ENCODE measurements at places on chromosomes 6 and 20.

GRCh38 chr6:4113649-4114048, 21.7 kb downstream of the ECI2 start:
- no peak for DNase-seq

DNA sequence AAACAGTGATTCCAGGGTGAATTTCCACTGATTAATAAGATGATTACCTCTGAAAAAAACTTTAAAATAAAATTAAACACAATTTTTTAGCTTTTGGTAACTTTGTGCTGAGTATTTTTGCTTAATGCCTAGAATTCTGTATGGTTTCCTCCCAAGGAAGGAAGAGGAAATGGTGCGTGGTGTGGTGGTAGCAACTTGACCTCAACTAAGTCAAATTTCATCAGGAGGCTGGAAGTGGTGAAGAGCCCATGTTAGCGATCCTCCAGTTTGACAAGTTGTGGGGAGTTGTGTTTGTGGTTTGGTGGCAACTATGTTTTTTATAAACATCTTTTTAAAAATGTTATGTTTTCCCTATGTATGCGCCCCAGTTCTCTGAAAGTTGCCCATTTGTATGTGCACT, 5.0 kb upstream of the RTF2 start:
- no peak for DNase-seq

DNA sequence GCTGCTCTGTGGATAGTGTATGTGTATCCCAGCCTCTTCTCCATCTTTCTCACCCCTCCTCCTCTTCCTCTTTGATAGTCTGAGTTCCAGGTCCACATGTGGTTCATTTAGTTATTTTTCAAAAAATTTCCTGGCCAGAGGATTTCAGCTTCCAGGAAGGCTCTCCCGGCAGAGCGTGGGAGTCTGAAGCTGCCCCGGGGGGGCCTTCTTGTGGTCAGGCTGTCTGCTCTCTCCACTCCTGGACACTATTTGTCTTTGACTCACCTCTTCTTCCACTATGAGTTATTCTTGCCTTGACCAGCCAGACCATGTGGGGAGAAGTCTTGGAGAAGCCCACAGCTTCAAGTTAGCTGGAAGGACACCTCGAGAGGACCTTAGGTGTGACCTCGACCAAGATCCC, 258.8 kb downstream of the CDC5L start:
- peak; percentile 59 for DNase-seq

DNA sequence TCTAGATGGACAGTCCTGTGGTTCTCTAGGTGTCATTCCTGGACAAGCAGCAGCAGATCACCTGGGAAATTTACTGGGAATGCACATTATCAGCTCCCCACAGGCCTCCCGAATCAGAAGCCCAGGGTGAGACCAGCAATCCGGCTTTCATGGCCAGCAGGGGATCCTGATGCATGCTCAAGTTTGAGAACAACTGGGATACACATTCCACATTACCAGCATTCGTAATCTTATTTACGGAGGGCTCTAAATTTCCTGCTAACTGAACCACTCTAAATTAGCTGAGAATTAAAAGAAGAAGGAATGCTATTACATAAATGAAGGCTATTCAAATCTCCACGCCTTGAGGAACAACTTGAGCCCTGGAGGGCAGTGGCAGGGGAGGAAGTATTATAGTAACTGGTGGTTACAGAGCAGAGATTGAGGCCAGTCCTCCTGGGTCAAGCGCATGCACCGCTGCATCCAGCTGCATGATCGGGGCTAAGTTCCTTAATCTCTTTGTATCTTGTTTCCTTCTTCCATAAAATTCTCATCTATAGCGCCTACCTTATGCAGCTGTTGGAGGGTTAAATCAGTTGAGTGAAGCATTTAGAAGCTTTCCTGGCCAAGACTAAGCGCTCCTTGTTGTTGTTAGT, 403.7 kb downstream of the CDH26 start:
- DNase-seq: no peak

Measured in fibroblast of skin of right quadriceps (primary cell).